SK-N-SH (cell line): ENCODE measurements at places on chromosomes 7 and 10. TPM values are rescaled to one million over a fixed set of nuclear protein-coding genes. Genes with fewer than 3 reads are reported as not detected.

The HOXA5 gene
- polyA plus RNA-seq = not detected in 2 replicates

The SAMD8 gene
- 9.7 and 14.3 TPM in 2 replicates for polyA plus RNA-seq

The C7orf57 gene
- polyA plus RNA-seq = 0.41 and 0.71 TPM in 2 replicates

The RBP4 gene
- not detected in 2 replicates for polyA plus RNA-seq

The OR9A2 gene
- polyA plus RNA-seq = not detected in 2 replicates

The KIAA1549 gene
- polyA plus RNA-seq = 3.0 and 3.6 TPM in 2 replicates

The ARHGEF5 gene
- polyA plus RNA-seq = 0.02 and 0.07 TPM in 2 replicates

The ZNF804B gene
- polyA plus RNA-seq = not detected in 2 replicates

The ASNS gene
- polyA plus RNA-seq = 11.8 and 13.9 TPM in 2 replicates
